Thoracic aorta (tissue), 2 donors: ENCODE measurements at places on chromosomes 4 and X. TPM values are rescaled to one million over a fixed set of nuclear protein-coding genes. Genes with fewer than 3 reads are reported as not detected.

- no peaks in the 10 kb centered on the region for H3K27me3 ChIP-seq
- H3K27ac ChIP-seq: no peak overlapping the region
- H3K4me3 ChIP-seq: no peak overlapping the region
These were observed 1002.5 kb upstream of the INTU start for GRCh38 chr4:126630230-126630629.

DNA sequence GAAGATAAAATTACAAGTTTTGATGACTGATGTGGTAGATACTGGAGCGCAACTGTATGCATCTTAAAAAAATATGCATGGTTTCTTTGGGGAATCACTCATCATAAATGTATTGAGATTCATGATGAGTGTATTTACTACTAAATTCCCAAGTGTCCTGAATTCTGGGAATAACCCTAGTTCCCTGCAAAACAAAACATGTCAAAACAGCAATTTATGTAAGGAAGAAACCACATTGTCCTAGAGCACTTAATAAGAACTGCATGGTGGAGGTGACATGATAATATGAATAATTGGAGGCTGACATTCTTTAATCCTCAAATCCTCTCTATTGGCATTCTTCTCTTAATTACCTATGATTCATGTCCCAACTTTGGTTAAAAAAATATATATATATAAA, 1804.7 kb downstream of the STIM2 start:
- H3K27ac ChIP-seq: no peak overlapping the region
- H3K27me3 ChIP-seq: no peaks in the 10 kb centered on the region
- H3K36me3 ChIP-seq: no peaks in the 10 kb centered on the region
- no peak overlapping the region for H3K4me3 ChIP-seq
- no peaks in the 10 kb centered on the region for H3K4me1 ChIP-seq

DNA sequence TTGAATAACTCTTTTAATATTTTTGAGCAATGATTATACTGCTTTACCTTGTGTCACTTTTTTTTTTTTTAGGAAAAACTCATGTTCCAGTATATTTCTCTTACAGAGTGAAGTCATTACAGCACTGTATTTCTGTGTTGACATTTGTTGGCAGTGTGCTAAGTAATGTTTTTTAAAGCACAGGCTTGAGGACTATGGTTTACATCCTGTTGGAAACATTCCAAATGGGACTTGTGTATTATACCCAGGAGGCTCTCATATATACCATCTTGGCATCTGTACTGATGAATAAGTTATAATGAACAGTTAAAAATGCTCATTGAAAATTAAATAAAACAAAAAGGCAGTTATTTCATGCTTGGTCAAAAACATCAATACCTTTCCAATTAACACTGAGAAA, 33.8 kb downstream of the CEP44 start:
- H3K36me3 ChIP-seq: peaks cover 6% of the 10 kb centered on the region
- no peak overlapping the region for H3K27ac ChIP-seq
- no peak overlapping the region for H3K4me3 ChIP-seq
- DNase-seq: no peak
- no peaks in the 10 kb centered on the region for H3K4me1 ChIP-seq

DNA sequence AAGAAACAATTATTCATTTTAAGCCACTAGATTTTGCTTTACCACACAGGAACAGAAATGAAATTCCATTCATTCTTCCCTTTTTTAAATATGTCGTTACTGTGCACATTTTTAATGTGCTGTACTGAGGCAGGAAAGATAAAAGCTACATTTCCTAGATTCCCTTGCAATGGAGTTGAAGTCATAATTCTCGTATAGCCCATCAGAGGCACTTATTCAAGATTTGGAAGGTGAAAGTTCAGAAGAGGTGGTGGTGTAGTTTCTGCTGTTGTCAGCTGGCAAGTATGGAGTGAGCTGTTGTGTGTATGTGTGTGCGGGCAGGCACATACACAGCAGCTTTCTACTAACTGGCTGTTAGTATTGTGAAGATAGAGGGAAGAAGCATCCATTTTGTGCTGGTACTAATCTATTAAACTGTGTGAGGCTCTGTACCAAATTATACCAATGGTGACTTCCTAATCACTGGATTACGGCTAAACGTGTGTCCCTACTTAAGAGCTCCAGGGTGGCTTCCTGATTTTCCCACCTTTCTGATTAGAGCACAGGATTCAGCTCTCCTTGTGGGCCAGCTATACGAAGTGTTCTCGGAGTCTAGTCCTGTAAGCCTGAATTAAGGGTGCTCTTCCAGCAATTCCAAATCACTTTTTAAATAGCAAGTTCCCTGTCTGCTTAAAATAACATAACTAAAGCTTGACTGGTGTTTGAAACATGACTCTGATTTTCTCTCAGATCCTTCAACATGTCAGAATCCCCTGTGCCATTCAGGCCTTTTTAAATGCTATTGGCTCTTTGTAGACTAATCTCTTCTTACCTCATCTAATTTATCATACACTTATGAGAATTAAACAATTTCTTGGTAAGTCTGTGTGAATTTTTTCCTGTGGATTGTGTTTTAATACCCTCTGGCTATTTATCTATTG, 43.8 kb downstream of the PDS5A start:
- H3K4me1 ChIP-seq: peaks cover 20% of the 10 kb centered on the region
- H3K4me3 ChIP-seq: peak overlapping the region; percentile 35
- H3K27ac ChIP-seq: no peak overlapping the region
- no peaks in the 10 kb centered on the region for H3K36me3 ChIP-seq
- DNase-seq: no peak

The RASSF6 gene
- 0.56 TPM for total RNA-seq

The CA5B gene
- 29.1 TPM for total RNA-seq

The EMCN gene
- 65.6 TPM for total RNA-seq

The NCAPG gene
- not detected for total RNA-seq

The TMPRSS11A gene
- total RNA-seq: not detected

DNA sequence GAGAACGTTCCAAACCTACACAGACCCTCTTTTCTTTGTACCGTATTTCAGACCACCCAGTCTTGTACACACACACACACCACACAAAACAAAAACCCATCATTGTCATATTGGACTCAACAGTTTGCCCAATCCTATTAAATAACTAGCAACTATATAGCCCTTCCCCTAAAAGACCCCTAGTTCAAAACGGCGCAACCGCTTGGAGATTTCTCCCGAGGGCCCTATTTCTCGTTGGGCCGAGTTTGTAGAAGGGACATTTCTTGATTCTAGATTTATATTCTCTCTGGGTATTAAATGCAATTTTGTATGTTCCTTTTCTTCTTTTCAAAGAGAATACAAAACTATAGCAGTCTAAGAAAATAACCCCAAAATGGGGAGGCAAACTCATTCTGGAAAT, 547 bp upstream of the PDGFRA start:
- DNase-seq: no peak
- peaks cover 2% of the 10 kb centered on the region for H3K4me1 ChIP-seq
- peak overlapping the region; percentile 92 for H3K27ac ChIP-seq
- no peaks in the 10 kb centered on the region for H3K27me3 ChIP-seq
- H3K36me3 ChIP-seq: no peaks in the 10 kb centered on the region

The GLOD5 gene
- total RNA-seq: not detected

GRCh38 chr4:127634181-127634580, 1.4 kb downstream of the INTU start:
- H3K36me3 ChIP-seq: no peaks in the 10 kb centered on the region
- peak overlapping the region; percentile 80 for H3K4me3 ChIP-seq
- H3K27me3 ChIP-seq: no peaks in the 10 kb centered on the region
- H3K27ac ChIP-seq: no peak overlapping the region
- no peak for DNase-seq
- peaks cover 5% of the 10 kb centered on the region for H3K4me1 ChIP-seq

DNA sequence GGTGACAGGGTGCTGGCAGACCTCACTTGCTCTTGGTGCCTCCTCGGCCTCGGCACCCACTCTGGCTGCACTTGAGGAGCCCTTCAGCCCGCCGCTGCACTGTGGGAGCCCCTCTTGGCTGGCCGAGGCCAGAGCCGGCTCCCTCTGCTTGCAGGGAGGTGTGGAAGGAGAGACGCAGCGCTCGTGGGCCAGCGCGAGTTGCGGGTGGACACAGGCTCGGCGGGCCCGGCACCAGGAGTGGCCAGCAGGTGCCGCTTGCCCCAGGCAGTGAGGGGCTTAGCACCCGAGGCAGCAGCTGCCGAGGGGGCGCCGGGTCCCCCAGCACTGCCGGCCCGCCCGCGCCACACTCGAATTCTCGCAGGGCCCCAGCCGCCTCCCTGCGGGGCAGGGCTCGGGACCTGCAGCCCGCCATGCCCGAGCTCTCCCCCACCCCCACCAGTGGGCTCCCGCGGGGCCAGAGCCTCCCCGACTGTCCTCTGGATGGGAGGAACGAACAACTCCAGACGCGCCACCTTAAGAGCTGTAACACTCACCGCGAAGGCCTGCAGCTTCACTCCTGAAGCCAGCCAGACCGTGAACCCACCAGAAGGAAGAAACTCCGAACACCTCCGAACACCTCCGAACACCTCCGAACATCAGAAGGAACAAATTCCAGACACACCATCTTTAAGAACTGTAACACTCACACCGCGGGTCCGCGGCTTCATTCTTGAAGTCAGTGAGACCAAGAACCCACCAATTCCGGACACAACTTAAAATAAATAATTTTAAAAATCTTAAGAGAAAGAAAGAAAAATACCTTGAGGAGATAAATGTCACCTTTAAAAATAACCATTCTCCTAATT, 311.1 kb upstream of the SLC7A11 start:
- H3K36me3 ChIP-seq: no peaks in the 10 kb centered on the region
- no peak for DNase-seq
- no peaks in the 10 kb centered on the region for H3K27me3 ChIP-seq
- H3K4me1 ChIP-seq: no peaks in the 10 kb centered on the region

GRCh38 chrX:38656350-38656915, 95.1 kb downstream of the TSPAN7 start:
- no peaks in the 10 kb centered on the region for H3K4me1 ChIP-seq
- no peak overlapping the region for H3K4me3 ChIP-seq
- H3K27ac ChIP-seq: no peak overlapping the region
- H3K27me3 ChIP-seq: no peaks in the 10 kb centered on the region
- no peak for DNase-seq

The NAP1L5 gene
- total RNA-seq: 6.0 TPM
